ENCODE measurements at places on chromosomes 3 and 15. TPM values are rescaled to one million over a fixed set of nuclear protein-coding genes. Genes with fewer than 3 reads are reported as not detected.

DNA sequence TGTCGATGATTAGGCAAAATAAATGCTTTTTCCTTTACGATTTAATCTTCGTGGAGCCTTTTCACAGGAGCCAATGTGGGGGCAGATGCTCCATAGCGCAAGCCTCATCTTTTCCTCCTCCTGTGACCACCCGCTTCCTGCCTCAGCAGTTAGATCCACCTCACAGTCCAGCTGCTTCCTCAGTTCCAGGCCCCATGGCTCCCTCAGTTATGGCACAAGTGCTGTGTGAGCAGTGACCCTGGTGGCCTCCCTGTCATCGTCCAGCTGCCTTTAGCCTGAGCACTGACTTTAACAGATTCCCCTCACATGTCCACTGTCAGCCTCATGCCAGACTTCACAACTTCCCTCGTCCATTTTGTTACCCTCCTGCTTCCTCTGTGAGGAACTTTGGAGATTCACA lies 424.6 kb upstream of the GBE1 start:
- no peak for DNase-seq

- peak; percentile 61 for DNase-seq
Observed at GRCh38 chr3:177810162-177810623, 612.9 kb upstream of the TBL1XR1 start.

DNA sequence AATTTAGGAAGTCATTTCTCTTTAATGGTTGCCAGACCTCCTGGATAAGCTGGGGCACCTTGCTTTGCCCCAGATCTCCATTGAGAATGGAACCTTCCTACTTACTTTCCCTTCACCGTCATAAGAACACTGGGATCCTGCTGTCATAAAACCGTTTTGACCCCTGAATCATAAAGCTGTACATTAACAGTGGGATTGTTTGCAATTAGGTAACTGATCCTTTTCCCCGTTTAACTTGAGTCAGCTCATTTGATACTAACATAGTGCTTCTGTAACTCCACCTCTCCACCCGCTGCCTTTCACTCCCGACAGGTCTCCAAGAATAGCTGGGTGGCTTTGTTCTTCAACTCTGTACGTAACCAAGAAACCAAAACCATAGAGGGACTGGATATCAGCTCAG lies 308.2 kb upstream of the WNT5A start:
- DNase-seq: no peak

The CDCP1 gene
- polyA plus RNA-seq: 0.16 TPM

- DNase-seq: peak; percentile 38
Observed at GRCh38 chr15:74540161-74540760, 759 bp upstream of the ARID3B start.

DNA sequence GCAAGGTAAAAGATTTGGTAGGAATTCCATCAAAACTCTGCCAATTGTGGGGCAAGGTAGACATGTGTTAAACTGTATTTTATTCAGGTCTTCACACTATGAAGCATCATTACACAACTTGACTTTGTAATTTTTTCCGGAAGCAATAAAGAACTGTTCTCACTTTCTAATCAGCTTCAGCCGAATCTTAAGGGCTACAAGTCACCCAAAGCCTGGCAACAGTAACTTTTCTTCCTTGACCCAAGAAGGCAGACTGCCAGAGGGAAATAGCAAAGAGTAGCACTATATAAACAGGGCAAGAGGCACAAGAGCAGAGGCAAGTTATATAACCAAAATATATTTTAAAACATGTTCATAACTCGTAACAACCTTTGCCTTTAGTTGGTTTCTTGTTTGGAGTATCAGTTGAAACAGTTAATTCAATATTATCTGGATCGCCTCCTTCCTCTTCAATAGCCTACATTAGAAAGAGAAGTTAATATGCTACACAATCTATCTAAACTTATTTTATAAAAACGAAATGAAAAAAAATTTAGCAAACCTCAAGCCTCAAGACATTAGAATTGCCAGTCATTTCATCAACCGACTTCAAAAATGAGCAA lies 1.4 kb downstream of the SLTM start:
- DNase-seq: peak; percentile 9

The CFAP20DC gene
- polyA plus RNA-seq: not detected

DNA sequence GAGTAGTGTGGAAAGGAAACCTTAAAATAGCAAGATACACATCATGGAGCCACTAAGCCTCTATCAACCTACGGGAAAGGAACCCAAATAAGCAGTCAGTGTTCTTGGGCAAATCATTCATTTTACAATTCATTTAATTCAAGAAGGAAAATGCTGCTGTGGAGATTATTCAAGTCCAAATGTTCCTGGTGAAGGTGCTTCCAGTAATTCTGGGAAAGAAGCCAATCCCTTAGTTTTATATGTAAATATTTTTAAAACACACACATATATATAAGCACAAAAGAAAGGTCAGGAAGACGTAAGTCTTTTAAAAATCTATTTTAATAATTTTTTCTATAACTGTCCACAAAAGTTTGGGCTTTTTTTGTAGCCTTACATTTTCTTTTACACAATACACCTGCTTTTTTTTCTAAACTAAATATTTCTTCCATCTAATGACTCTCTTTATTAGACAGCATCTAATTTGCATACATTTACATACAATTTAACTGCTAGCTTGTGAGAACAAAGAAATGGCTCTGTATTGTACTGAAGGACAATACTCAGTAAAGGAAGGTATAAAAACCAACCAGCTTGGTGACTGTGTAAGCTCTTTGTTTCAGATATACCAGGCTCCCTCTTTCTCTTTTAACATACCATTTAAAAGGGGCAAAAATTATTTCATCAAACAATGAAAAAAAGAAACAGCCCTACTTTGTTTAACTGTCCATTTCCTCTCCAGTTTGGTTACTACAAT lies 269.5 kb downstream of the ZBTB20 start:
- DNase-seq: no peak

DNA sequence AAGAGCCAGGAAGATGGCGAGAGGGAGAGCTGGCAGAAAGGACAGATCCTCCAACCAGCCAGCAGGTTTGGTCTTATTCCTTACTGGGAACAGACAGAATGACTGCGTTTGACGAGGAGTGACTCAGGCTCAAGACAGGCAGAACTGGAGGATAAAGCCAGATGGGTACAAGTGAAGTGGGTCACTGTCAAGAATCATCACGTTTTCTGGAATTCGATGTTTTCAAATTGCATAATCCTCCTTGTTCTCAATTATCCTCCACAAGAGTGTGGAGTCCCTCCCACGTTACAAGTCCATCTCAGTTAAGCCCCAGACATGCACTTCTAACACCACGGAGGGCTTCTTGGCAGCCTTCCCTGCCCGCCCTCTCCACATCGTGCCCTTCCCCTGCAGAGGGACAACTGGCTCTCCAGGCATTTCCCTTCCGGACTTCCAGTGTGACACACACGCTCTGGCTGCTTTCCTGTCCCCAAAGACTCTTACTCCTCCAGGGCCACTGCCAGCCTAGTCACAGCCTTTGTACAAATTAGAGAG lies 183.1 kb downstream of the CHST2 start:
- DNase-seq: no peak

DNA sequence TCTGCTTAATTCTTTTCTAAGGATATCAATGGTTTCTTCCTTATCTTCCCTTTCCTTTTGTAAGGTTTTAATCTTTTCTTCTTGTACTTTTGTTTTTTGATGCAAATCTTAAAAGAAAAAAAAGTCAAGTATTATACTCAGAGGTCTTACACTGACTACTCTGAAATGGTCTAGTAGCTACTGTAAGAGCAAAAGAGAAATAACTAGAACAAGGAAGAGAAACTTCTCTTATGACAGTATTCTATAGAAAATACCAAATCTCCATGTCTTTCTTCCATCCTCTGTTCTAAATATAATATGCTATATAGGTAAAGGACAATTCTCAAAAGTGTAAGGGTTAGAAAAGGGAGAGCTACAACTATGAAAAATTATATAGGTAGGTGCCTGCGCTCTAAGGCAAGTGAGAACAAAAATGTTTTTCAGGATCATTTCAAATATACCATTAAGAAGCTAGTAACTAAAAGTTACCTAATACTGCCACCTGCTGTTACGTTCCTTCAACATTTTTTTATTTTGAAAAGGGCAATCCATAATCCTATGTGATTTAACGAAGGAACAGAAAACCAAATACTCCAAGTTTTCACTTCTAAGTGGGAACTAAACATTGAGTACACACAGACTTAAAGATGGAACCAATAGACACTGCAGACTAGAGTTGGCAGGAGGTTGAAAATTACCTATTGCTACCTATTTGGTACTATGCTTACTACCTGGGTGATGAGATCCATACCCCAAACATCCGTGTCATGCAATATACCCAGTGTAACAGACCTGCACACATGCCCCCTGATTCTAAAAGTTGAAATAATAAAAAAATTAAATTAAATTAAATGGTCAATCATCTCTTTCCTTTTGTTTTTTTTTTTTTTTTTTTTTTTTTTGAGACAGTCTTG lies 36.7 kb downstream of the CIP2A start:
- DNase-seq: peak; percentile 35

The ZNF501 gene
- 1.4 TPM for polyA plus RNA-seq

DNA sequence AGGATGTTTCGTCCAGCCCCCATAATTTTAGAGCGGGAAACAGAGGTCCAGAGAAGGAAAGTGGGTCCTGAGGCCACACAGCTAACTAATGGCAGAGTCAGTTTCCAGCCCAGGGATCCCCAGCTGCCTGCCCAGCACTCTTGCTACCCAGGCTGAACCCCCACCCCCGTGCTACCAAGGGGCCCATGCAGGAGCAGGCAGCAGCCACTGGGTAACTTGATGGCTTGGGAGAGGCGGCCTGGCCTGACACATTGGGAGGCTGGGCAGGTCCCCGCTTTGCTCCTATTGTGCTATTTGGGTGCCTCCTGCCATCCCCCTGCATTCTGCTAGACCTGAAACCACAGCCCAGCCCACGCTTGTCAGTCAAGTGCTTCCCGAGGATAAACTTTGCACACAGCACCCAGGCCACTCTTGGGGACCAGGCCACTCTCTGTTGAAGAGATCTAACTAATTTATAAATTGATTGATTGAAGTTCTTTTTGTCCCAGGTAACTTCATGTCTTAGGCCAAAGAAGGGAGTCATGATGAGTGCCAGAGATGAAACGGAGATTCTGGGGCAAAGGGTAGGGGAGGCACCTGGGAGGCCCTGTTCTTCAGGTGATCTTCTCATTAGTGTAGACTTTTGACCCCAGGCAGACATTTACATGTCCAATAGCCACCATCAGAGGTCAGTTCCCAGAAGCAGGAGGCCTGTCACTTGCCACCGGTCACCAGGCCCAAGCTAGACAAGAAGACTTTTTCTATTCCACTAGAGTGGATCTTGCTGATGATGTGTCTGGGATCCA lies 7.0 kb downstream of the PAK6 start:
- no peak for DNase-seq

- DNase-seq: no peak
Observed at GRCh38 chr3:23256741-23257435, 53.8 kb downstream of the UBE2E2 start.

The HRG gene
- polyA plus RNA-seq: 0.09 TPM

The CCR9 gene
- not detected for polyA plus RNA-seq

DNA sequence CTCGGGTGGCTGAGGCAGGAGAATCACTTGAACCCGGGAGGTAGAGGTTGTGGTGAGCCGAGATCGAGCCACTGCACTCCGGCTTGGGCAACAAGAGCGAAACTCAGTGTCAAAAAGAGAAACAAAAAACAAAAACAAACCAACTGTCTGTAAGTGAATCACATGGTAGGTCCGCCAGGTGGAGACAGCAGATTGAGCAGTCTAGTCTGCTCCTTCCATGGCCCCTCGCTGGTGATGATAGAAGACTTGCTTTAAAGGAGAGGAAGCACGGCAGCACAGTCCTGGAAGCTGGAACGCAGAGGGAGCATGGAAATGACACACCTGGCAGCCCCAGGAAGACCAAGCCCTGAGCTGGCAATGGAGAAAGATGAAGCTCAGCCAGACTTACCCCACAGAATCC lies 31.4 kb upstream of the MGLL start:
- peak; percentile 17 for DNase-seq

The EFCC1 gene
- polyA plus RNA-seq: 0.03 TPM

DNA sequence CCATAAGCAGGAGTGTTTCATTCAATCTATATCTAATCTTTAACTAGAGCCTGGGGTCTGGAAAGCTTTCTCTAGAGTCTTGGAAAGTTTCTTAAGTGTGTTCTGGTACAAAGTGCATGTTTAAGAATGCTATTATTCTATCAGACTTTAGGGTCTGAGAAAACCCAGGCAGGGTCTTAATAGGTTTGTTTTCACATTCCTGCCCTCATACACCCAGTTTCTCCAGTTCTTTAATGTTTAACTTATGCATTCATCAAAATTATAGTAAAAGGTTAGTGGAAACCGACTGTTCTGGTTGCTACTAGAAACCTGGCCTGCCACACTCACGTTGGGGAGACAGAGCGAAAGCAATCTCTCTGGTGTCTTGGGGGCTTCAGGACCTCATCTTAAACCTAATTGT lies 102.9 kb upstream of the WDR72 start:
- DNase-seq: no peak

The AMIGO3 gene
- 0.21 TPM for polyA plus RNA-seq

- DNase-seq: no peak
Observed at GRCh38 chr3:116199063-116199462, 246.2 kb downstream of the LSAMP start.

The BSN gene
- polyA plus RNA-seq: 0.42 TPM

DNA sequence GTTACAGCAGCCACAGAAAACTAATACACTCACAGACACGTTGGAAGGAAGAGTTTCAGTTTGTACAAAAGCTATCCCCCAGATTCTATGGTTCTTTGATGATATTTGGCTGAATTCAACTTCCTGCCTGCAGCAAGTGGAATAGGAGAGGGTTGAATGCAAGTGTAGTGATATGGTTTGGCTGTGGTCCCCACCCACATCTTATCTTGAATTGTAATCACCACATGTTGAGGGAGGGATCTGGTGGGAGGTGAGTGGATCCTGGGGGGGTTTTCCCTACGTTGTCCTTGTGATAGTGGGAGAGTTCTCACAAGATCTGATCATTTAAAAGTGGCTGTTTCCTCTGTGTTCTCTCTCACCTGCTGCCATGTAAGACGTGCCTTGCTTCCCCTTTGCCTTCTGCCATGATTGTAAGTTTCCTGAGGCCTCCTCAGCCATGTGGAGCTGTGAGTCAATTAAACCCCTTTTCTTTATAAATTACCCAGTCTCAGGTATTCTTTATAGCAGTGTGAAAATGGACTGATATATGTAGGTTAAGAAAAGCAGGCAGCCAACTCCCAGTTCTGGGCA lies 29.8 kb downstream of the NMNAT3 start:
- DNase-seq: no peak

GRCh38 chr3:8286086-8286485 lies 215.5 kb upstream of the LMCD1 start:
- DNase-seq: no peak

The ANKUB1 gene
- polyA plus RNA-seq: not detected

The HYAL1 gene
- 193 TPM for polyA plus RNA-seq

The LCTL gene
- polyA plus RNA-seq: 0.96 TPM
